ENCODE measurements at places on chromosomes 13 and 19. TPM values are rescaled to one million over a fixed set of nuclear protein-coding genes. Genes with fewer than 3 reads are reported as not detected.

- DNase-seq, result peak; percentile 71
Observed at GRCh38 chr13:26561651-26562511, 4.4 kb downstream of the WASF3 start.

DNA sequence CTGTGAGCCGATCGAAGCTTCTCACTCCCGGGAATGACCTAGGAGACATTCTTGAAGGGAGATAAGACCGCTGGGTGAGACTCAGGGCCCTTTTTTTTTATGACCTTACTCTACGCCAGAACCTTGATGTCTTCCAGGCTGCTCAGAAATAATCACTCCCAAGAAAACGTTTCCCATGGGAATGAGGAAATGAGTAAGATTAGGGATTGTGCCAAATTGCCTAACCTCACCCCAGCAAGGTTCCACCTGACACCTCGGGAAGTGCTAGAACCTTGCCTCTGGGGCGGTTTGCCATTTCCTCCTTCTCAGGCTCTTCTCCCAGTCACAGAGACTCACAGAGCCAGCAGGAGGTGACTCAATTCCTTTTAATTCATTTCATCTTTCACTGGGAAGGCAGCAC, 2.3 kb downstream of the SLC46A3 start:
- DNase-seq, result peak; percentile 94

- DNase-seq, result peak; percentile 84
Observed at GRCh38 chr19:23415561-23416191, 20.4 kb upstream of the ZNF91 start.

DNA sequence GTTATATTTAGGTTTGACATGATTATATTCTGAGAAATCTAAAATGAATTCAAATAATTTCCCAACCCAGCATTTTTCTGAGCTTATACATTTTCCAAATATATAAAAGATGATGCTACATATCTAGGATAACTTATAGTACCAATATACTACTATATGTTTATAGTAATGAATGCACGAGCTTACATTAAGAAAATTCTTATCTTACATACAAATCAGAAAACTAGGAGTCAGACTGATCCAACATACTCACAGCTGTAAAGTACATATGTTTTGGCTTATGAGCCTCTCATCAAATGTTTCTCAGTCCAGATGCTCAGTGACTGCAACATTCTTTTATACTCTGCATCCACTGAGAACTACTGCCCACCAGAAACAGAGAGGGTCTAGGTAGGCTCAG, 491.3 kb upstream of the KLF12 start:
- no peak for DNase-seq

- DNase-seq, result peak; percentile 62
Observed at GRCh38 chr19:4234142-4234861, 5.0 kb downstream of the EBI3 start.

TLE6 gene
- total RNA-seq, result 2.8 TPM

ACP7 gene
- total RNA-seq, result 1.7 TPM

TEX29 gene
- not detected for total RNA-seq

Measured in M059J (cell line).